ENCODE measurements at places on chromosomes 1 and 21.

DNA sequence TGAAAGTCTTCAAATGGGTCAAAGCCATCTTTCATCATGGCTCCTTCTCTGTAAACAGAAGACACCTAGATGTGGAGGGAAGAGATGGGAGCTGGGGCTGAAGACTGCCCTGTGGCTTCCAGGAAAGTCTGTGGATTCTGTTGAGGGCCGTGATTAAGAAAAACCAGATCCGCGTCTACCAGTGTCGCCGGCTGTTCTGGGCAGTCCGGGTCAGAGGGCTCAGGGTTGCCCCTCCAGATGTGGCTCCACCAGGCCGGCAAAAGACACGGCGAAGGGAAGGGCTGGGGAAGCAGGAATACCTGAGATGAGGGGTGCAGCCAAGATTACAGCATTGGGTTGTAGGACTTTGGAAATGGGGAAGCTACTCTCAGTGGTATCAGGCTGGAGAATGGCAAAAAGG lies 162.6 kb downstream of the RHOU start:
- no peak for DNase-seq

DNA sequence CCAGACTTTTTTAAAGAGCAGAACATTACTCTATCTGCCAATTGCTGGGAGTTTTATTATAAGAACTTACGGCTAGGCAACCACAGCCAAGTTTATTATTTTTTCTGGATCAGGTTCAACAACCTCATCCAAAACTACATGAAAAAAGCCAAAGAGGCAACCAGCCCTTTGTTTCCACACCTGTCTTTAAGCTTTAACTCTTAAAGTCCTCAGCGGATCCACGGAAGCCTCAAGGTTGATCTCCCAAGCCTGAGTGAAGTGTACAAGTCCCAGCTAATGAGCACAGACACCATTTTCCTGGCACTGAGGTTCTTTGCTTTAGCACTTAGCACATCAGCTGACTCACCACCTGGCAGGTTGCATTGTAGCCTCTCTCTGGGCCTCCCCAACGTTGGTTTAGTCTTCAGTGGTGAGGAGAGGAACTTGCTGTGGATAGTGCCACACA lies 143.1 kb downstream of the TGFBR3 start:
- DNase-seq = peak; percentile 91

GRCh38 chr1:154851392-154852177 lies 18.5 kb downstream of the KCNN3 start:
- no peak for DNase-seq

DNA sequence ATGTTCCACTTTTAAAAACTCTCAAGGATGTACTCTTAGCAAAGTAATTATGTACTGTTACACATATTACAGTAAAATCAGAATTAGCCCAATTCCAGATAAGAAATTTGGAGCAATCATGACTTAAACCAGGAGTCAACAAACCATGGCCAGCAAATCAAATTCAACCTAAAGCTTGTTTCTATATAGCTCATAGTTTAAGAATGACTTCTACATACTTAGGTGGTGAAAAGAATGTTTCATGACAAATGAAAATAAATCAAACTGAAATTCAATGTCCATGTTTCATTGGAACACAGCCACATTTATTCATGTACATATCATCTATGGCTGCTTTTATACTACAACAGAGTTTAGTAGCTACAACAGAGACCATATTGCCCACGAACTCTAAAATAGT lies 35.1 kb downstream of the FRRS1 start:
- no peak for DNase-seq

DNA sequence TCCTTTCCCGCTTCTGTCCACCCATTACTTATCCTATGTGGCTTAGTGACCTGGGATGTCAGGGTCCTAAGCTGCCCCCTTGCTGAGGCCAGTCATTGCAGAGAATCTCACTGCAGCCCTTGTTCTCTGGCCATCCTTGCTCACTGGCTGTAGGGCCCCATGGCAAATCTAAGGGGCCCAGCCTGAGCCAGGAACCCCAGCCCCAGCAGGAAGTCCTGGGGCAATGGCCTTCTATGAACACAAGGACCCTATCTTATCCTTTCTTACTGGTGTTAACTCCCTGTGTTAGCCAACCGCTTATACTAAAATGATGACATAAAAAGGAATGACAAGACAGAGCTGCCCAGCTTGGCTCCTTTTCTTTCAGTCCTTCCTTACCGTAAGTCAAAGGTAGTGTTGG lies 29.9 kb downstream of the DHCR24 start:
- DNase-seq = no peak

DNA sequence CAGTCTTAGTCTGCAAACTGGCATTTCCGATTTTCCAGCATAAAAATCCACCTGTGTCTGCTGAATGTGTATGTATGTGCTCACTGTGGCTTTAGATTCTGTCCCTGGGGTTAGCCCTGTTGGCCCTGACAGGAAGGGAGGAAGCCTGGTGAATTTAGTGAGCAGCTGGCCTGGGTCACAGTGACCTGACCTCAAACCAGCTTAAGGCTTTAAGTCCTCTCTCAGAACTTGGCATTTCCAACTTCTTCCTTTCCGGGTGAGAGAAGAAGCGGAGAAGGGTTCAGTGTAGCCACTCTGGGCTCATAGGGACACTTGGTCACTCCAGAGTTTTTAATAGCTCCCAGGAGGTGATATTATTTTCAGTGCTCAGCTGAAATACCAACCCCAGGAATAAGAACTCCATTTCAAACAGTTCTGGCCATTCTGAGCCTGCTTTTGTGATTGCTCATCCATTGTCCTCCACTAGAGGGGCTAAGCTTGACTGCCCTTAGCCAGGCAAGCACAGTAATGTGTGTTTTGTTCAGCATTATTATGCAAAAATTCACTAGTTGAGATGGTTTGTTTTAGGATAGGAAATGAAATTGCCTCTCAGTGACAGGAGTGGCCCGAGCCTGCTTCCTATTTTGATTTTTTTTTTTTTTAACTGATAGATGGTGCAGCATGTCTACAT lies 2.5 kb upstream of the OLFML3 start:
- DNase-seq = no peak

GRCh38 chr1:25245809-25246599 lies 1.2 kb downstream of the RSRP1 start:
- no peak for DNase-seq
